Effector CD8-positive, alpha-beta T cell (primary cell): ENCODE measurements at places on chromosomes 2 and 18.

GRCh38 chr2:177711483-177712265 is 319.1 kb downstream of the AGPS start:
- no peak for DNase-seq

DNA sequence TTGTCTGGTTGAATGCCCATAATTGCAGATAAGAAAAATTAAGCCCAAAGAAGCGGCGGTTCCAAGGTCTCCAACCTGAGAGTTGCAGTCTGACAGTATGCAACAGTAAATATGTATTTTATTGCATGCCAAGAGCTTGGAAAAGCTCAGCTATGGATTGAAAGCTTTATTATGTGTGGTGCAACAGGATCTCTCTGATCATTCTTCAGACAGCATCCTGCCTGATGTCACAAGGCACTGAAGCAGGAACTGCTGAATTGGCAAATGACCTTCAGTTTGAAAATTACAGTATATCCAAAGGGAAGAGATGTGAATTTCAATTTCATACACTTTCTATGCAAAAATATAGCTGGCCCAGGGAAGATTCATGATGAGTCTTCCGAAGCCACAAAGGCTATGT is 42.5 kb downstream of the DOCK10 start:
- no peak for DNase-seq

- DNase-seq, result no peak
Observed at GRCh38 chr18:56841836-56842235, 190.7 kb downstream of the WDR7 start.

- no peak for DNase-seq
Observed at GRCh38 chr2:1647417-1648240, 96.7 kb downstream of the PXDN start.

DNA sequence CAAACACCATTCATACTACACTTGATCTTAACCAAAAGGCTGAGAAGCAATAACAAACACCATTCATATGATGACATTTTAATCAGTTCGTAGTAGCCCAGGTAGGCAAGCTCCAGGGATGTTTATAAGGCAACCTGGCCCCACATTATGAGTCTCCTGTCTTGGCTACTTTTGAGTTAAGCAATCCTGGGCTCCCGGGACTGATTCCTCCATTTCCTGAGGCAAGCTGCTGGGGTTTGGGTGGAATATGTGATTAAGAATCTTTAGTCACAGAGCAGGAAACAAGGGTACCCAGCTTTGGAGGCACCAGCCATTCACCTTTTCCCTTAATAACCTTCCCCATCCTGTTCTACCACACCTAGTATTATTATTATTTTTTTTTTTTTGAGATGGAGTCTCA is 24.5 kb upstream of the SPRED2 start:
- DNase-seq, result no peak
